ENCODE measurements at places on chromosomes 6 and 20.

GRCh38 chr6:12047792-12048432 is 35.8 kb downstream of the HIVEP1 start:
- no peak for DNase-seq

DNA sequence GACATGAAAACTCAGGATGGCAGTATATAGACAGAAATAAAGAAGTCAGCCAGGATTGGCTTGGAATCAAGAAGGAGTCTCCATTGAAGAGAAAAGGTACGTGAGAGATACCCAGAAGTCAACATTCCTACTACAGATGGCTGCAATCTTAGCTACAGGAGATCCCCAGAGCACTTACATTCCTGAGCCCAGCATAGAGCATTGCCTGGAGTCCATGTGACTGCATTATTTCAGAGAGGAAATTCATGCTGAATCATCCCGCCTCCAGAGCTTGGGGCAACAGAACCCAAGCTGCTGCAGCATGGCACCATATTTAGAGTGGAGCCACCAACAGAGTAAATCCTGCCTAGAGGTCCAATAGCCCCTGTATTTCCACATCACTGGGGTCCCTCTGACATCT is 125.0 kb upstream of the GRIK2 start:
- no peak for DNase-seq

GRCh38 chr6:89400912-89401399 is 11.1 kb downstream of the RRAGD start:
- DNase-seq: no peak

DNA sequence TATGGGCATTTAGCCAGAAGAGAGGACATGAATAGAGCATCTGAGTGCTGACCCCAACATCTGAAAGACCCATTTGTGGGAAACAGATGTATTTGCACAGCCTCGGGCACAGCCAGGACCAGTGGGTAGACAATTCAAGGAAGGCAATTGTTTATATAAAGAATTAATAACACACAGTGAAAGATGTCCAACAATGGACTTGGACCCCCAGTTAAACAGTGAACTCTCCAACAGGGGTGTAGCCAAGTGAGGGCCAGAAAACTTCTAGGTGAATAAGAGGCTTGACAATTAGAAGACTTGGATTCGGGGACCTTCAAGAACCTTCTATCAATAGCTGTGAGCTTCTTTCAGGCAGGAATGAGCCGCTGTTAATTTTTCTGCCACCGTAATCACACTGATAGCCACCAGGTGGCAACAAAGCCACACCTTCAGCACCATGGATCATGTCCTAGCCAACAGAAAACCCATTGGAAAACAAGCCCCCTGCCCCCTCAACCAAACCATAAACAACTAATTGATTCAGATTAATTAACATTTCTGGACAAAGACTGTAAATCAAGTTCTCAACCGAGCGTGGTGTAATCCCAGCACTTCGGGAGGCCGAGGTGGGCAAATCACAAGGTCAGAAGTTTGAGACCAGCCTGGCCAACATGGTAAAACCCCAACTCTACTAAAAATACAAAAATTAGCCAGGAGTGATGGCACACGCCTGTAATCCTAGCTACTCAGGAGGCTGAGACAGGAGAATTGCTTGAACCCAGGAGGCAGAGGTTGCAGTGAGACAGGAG is 8.8 kb upstream of the SRSF6 start:
- DNase-seq: peak; percentile 67

GRCh38 chr6:56729719-56730118 is 87.0 kb upstream of the DST start:
- no peak for DNase-seq

- no peak for DNase-seq
Measured at GRCh38 chr6:165745492-165745891, 82.5 kb upstream of the PDE10A start.

DNA sequence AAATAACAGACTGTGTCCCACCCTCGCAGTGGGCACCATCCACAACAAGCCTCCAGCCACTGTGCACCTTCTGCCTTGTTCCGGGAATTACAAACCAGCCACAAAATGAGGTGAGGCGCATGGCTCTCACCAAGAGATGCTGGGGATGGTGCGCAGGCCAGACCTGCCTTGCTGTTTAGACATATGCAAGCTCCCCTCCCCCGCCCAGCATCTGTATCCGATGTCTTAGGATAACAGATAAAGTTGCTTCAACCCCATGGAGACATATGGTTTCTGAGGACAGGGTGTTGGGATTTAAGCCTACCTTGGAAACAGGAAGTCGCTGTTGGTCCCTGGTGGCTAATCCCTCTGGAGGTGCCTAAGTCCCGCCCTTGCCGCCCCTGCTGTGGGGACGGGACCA is 50.4 kb upstream of the MPC1 start:
- no peak for DNase-seq

DNA sequence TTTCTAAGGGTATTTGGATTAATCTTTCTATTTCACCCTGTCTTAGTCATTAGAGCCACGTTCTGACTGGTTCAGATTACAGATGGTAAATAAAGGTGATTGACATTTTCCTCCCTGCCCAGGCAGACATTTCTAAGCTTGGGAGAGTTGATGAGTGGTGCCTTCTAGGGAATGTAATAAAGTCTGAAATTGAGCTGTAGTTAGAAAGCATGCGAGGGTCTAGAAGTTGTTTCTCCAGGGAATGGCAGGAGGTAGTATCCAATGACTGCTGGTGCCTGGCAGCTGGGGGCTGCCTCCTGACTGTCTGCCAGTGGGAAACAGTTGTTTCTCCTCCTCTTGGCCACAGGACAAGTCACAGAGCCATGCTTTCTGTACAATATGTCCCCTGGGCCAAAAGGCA is 14.6 kb downstream of the EDN3 start:
- DNase-seq: no peak

DNA sequence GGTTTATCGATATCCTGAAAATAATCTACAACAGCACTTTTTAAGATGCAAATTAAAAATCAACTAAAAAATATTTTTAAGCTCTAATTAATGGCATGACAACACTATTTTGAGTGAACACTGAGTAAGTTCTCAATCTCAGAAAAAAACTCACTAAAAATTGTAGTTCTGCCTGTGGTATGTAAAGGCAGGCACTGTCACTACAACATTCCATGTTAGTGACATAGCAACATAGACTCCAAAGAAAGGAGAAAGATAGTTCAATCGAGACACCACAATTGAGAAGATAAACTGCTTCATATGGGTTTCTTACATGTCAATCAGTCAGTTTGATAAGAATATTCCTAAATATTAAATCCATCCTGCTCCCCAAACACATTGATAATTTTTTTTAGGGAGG is 38.0 kb downstream of the COL12A1 start:
- DNase-seq: no peak

- no peak for DNase-seq
Measured at GRCh38 chr20:50015636-50015992, 32.8 kb downstream of the SNAI1 start.

GRCh38 chr6:113178349-113178748 is 678.8 kb upstream of the MARCKS start:
- no peak for DNase-seq

DNA sequence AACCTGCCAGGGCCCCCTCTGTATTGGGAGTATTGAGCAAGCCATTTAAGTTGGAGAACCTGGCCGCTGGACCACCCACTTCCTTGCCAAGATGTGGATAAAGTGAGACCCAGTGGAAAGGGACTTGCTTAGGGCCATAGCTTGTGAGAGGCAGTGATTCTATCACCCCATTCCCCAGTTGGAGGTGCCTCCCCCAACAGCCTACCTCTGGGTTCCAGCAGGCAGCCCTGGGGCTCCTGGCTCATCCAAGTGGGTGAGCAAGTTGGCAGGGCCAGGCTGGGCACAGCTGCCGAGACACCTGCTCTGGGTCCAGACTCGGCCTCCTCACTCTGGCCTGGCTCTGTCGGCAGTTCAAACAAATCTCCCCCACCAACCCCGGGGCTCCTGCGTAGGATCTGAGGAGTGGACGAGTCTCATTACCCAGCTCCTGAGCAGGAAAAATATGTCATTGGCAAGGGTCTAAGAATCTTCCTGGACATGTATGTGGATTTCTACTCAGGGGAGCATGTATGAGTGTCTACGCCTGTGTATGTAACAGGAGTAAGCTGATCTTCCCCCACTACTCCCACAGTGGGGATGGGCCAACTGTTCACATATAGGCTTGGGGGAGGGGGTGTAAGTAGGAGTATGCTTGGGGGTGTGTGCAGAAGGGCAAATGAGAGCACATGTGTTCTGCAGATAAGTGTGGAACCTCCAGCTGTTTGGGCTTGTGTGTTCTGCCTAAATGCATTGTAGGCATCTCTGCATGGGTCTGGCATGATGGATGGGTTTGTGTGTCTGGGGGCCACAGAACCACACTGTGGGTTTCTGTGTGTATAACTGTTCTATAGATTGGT is 1.9 kb downstream of the ID1 start:
- no peak for DNase-seq

- DNase-seq: no peak
Measured at GRCh38 chr6:84645000-84645399, 119.4 kb downstream of the TBX18 start.

GRCh38 chr6:68975816-68976215 is 340.7 kb downstream of the ADGRB3 start:
- no peak for DNase-seq

All from HEK293T (cell line).